ENCODE measurements at places on chromosomes 7 and 10.

DNA sequence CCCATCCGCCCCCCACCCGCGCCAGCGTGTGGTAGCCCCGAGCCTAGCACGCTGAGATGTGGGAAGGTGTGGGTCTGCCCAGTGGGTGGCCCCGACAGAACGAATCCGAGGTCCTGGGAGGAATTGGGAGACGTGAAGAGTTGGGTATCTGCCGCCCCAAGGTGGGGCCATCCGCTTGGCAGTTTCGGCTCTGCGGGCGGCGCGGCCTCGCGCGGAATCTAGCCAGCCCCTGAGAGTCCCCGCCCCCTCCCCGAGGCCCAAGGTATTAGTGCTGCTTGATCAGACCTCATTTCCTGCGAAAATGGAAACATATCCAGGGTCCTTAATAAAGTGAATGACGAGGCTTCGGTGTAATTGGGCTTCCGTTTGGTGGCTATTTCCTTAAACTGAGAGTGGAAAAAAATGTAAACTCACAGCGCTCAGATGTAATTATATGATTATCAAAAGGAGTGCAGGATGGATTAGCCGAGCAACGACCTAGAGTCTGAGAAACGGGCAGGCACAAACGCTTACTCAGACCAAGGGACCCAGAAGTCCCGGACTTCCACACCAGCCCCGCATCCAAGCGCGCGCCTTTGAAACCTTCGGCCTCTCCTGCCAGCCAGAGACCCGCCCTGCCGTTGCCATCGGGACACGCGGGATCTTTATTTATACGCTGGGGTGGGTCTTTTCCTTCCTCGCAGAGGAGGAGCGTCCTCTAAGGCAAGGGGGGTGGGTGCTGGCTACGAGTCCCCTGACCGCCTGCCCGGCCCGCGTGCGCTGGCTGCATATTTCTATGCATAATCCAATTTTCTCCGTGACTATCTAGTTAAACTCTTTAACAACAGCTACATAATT lies 12.8 kb downstream of the LBX1 start:
- DNase-seq, result no peak

DNA sequence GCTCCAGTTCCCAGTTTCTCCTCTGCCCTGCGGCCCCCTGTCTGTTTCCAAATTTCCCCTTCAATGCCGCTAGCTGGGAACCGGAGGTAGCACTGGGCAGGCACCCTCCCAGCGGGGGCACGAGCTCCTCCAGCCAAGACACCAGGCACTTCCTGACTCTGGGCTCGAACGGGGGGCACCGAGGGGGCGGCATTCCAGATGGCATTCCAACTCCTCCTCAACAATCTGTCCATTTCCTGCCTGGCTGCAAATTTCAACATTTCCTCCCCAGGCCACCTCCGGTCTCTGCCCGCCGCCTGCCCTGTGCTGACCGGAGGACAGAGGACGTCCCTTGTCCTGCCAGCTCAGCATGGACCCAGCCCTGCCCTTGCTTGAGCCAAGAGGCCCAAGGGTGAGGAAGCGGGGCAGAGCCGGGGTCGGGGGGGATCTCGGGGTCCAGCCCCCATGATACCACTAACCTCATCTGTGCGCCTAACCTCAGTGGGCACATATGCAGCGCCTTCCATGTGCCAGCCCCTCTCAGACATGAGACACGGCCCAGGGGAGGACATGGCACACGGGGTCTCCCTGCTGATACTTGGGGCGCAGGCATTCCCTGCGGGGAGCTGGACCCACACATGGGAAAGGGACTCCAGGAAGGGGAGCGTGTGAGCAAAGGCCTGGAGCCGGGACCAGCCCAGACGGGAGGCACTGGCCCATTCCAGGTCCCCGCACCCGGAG lies 58.0 kb downstream of the PDGFA start:
- no peak for DNase-seq

- no peak for DNase-seq
These were observed 56.4 kb downstream of the UNCX start for GRCh38 chr7:1288996-1289551.

DNA sequence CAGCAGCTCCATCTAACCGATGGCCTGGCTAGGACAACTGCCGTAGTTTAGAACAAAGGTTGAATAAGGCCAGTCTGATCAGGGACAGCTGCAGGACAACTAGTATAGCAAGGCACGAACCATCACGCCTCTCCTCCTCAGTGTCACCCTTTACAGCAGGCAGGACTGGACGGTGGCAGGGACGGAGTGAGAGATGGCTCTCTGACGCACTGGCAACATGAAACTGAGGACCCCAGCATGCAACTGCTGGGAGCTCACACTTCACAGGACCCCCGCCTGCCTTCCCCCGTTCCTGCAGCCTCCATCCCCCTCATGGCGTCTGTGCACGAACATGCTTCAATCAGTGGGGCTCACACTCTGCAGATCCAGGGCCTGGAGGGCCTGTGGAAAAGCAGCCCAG lies 53.7 kb downstream of the ZRANB1 start:
- no peak for DNase-seq

DNA sequence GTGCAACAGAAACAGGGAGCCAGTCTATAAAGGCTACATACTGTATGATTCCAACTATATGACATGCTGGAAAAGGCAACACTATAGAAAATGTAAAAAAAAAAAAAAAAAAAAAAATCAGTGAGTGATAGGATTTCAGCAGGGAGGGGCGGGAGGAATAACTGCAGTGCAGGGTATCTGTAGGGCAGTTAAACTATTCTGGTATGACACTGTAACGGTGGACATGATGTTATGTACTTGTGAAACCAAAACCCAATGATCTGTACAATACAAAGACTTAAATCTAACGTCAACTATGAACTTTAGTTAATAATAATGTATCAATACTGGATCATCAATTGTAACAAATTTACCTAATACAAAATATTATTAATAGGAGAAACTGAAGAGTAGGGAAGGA lies 14.3 kb downstream of the WASL start:
- no peak for DNase-seq

GRCh38 chr7:95901006-95901405 lies 128.7 kb downstream of the DYNC1I1 start:
- no peak for DNase-seq

DNA sequence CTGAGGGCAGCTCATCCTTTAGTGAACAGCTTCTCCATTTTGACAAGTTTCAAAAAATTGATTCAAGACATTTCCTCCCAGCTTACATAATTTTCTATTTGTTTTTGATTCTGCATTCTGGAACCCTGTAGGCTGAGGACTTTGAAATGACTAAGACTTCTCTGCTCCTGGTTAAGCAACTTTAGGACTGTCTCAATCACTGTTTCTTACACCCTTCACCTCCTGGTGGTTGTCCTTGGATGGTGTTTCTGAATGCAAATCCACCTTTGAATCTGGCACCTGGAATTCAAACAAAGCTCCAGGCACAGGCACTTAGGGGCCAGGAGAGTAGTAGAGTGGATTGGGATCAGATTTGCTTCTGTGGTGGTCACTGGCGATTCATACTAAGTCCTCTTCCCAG lies 595.5 kb downstream of the LRMDA start:
- no peak for DNase-seq

Measured in stimulated activated CD8-positive, alpha-beta memory T cell treated with anti-CD3 and anti-CD28 coated beads, Interleukin-7, amount 100 ng/mL, for 4 hours (primary cell).